ENCODE measurements at places on chromosomes 7 and 10.

DNA sequence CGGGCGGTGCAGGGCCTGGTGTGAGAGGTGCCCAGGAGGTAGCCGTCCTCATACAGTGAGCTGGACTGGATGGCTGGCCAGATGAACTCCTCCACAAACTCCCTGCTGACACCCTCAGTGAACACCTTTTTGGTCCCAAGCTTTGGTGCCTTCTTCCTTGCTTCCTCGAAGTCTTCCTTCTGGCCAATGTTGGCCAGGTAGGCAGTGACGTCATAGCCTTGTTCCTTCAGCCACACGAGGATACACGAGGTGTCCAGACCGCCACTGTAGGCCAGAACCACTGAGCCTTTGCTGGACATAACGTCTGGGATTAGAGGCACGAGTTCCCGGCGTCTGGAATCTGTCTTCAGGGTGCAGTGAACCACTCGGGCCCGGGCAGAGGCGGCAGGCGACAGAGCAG is 206.8 kb upstream of the SP4 start:
- DNase-seq, result no peak

- DNase-seq, result no peak
Observed at GRCh38 chr7:117612637-117613036, 132.8 kb downstream of the CFTR start.

- no peak for DNase-seq
Observed at GRCh38 chr7:101510297-101510696, 118.8 kb downstream of the MYL10 start.

DNA sequence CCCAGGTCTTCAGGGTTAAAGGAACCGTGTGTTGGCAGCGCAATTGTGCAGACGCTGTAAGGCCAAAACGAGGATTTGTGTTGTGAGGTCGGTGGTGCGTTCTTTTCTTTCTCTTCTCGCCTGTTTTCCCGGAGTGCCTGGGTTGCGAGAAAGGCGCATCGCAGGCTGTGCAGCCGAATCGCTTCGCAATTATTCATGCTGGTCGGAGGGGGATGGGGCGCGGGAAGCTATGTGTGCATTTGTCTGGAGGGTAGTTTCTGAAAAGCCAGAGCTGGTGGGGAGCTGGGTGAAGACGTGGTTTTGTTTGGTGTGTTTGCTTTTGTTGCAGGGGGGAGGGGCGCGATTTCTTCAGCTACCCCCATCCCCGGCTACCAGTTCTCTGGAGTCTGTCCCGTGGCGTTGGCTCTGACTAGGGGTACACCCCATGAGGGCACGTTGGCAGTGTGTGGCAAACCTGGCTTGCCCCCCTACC is 2.1 kb downstream of the MXI1 start:
- peak; percentile 44 for DNase-seq

DNA sequence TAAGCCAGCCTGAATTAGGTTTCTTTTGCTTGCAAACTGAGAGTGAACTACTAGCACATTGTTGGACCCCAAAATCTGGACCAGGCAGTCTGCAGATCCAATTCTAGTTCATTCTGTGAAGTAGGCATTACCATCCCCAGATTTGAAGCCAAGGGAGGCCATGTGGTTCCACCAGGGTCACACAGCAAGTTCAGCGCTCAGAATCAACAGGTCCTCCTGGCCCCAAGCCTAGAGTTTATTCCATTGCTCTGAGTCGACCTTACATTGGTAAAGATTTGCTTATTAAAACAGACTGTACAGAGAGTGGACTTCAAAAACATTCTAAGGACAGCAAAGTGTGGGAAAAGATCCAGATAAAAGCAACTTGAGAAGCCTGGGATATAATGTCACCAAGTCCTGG is 50.9 kb downstream of the AFAP1L2 start:
- no peak for DNase-seq

GRCh38 chr10:97335188-97335619 is 675 bp upstream of the FRAT2 start:
- no peak for DNase-seq

- DNase-seq, result no peak
Observed at GRCh38 chr7:7331523-7331922, 149.2 kb downstream of the C1GALT1 start.

- DNase-seq, result no peak
Observed at GRCh38 chr7:99010281-99010680, 131.9 kb downstream of the TRRAP start.

GRCh38 chr7:34755008-34755407 is 97.0 kb downstream of the NPSR1 start:
- DNase-seq, result no peak
